Left cardiac atrium (tissue), 4 donors: ENCODE measurements at places on chromosomes 4 and X. TPM values are rescaled to one million over a fixed set of nuclear protein-coding genes. Genes with fewer than 3 reads are reported as not detected.

GRCh38 chr4:119041396-119041795 lies 94.2 kb upstream of the MYOZ2 start:
- no peak for DNase-seq

GRCh38 chr4:127548990-127549925 lies 83.5 kb upstream of the INTU start:
- no peak for DNase-seq

DNA sequence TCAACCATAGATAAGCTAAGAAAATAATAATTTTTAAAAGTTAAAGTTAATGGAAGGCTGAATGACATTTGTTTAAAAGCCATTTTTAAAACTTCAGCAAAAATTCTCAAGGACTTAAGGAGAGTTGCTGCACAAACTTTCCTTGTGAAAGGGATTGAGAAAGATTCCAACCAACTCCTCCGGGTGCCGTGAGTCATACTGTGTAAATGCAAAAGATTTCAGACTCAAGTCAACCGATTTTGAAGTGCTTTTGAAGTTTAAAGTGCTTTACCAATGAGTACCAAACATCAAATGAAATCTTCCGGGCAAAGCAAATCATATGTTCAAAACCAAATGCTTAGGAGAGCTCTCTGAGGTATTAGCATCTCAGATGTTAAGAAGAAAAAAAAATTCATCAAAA lies 31.4 kb downstream of the VCX2 start:
- DNase-seq = no peak

KLHL34 gene
- total RNA-seq = 1.6 TPM

ZCCHC18 gene
- 0.42 TPM for total RNA-seq

CCDC160 gene
- not detected for total RNA-seq

C4orf36 gene
- 0.44 TPM for total RNA-seq
